ENCODE measurements at places on chromosomes 2 and 18.

GRCh38 chr2:174796319-174796771 lies 32.1 kb upstream of the CHRNA1 start:
- DNase-seq = no peak

DNA sequence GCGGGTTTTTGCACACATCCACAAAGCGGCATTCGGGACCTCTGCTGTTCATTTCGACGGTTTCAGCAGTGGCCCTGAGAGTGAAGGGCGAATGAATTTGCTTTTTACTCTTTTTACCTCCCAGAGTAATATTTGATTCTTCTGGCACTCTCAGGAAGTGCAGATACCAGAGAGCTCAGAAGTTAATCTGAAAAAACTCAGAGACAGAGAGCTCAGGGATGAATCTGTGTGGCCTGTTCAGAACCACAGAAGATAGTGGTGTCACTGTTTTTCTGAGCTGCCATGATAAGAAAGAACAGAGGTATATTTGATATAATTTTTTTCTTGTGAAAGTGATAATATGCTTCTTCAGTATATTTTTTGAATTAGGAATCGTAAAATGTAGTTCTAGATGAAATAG lies 129.3 kb downstream of the MBP start:
- no peak for DNase-seq

GRCh38 chr2:201353116-201353515 lies 4.0 kb downstream of the FLACC1 start:
- DNase-seq = peak; percentile 41

GRCh38 chr2:39492095-39492590 lies 55.1 kb upstream of the MAP4K3 start:
- peak; percentile 95 for DNase-seq

- no peak for DNase-seq
Observed at GRCh38 chr2:85579266-85579935, 2.0 kb downstream of the VAMP8 start.

- no peak for DNase-seq
Observed at GRCh38 chr2:146244131-146244530, 1600.7 kb upstream of the ACVR2A start.

All from fibroblast of skin of abdomen (primary cell).